ENCODE measurements at places on chromosomes 7 and 10. TPM values are rescaled to one million over a fixed set of nuclear protein-coding genes. Genes with fewer than 3 reads are reported as not detected.

GRCh38 chr7:117347962-117348672, 25.3 kb upstream of the WNT2 start:
- DNase-seq = no peak

GRCh38 chr7:130421684-130422083, 19.1 kb downstream of the CEP41 start:
- DNase-seq = peak; percentile 52

GRCh38 chr7:47521816-47522561, 59.9 kb downstream of the TNS3 start:
- no peak for DNase-seq

- DNase-seq = no peak
These were observed 153.0 kb downstream of the DIP2C start for GRCh38 chr10:536371-536925.

GRCh38 chr10:86083206-86083605, 283.4 kb downstream of the GRID1 start:
- no peak for DNase-seq

DNA sequence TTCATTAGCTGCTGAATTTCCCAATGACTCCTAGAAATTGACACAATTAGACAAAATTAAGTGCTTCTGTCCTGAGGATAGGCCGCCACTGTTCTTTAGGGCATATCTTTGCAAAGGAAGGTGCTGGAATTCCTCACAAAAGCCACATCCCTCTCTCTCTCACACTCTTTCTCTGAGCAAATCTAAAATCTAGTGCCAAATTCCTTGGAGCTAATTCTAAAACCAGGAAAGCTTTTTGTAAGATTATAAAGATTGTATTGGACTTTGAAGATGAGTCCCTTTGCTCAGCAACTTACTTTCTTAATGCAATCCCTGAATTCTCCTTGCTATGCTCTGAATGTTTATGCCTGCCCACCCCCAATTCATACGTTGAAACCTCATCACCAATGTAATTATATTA, 288.9 kb downstream of the KCNMA1 start:
- peak; percentile 66 for DNase-seq

GRCh38 chr7:133571076-133571475, 318.2 kb downstream of the EXOC4 start:
- DNase-seq = no peak

DNA sequence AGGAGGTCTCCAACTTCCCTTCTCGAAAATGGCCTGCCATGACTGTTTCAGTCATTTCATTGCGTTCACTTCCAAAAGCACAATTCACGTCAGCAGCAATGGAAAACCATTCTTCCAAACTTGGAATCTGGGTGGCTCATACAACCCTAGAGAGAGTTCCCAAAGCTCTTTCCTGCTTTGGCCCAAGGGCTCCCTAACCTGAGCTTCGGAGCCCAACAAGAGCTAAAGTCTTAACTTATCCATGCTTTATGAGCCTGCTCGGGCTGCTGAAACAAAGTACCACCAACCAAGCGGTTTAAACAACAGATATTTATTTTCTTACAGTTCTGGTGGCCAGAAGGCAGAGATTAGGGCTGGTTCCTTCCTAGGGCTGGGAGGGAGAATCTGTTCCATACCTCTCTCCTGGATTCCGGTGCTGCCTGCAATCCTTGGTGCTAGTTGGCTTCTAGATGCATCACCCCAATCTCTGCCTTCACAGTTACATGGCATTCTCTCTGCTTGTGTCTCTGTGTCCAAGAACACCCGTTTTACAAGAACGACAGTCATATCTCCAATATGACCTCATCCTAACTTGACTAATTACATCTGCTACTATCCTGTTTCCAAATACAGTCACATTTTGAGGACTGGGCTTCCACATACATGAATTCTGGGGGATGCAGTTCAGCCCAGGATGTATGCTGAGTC, 33.5 kb downstream of the CAMK2B start:
- no peak for DNase-seq

DNA sequence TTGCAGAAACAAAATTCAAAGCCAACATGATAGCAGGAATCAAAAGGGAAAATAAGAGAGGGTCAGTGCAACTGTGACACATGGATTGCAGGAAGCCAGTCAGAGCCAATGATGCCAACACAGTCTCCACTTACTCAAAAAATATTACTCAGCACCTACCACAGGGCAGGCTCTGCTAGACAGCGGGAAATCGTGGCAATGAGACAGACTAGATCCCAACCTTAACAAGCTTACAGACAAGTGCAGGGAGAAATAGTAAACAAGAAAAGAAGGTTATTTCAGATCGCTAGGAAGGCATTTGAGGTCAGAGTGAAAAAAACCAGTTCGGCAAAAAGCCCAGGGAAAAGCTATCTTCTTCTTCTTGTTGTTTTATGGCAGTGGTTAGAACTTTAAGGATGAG, 45.2 kb upstream of the NPFFR1 start:
- peak; percentile 42 for DNase-seq

- DNase-seq = no peak
These were observed 233.8 kb downstream of the KCNMA1 start for GRCh38 chr10:77403761-77404160.

DNA sequence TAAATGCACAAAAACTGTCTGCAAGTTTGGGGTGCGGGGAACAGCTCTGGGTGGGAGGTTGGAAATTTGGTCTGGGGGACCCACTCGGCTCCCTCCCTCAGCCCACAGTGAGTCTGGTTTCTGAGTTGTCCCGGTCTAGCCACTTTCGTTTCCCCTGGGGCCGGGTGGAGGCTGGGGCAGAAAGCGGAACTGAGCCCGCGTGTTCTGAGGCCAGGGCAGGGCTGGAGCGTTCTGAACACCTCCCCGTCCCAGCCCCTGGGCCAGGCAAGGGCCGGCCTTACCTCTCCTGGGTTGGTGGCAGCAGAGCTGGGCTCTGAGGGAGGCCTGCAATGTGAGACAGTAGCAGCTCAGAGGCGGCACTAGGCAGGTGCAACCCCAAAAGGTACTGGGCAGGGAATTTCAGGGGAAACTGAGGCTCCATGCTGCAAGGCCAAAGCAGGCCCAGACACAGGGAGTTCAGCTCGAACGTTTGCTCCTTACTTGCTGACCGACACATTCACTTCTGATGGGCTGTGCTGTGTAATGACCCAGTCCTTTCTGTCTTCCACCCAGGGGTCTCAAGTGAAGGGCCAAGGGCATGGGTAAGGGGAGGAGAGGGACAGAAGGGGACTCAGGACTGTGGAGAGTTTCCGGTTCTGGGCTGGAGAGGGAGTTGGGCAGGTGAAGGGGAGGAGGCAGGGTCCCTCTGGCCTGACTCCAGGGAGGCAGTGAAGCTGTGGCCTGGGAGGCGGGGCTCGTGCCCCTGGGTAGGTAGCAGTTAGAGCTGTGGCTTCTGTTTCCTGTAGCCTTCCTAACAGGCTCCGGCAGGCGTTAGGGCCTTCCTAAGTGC, 3.0 kb downstream of the IRF5 start:
- DNase-seq = no peak

- peak; percentile 44 for DNase-seq
These were observed 178.4 kb upstream of the TARP start for GRCh38 chr7:38451840-38452239.

- no peak for DNase-seq
These were observed 40.3 kb upstream of the PSMG3 start for GRCh38 chr7:1610013-1610677.

DNA sequence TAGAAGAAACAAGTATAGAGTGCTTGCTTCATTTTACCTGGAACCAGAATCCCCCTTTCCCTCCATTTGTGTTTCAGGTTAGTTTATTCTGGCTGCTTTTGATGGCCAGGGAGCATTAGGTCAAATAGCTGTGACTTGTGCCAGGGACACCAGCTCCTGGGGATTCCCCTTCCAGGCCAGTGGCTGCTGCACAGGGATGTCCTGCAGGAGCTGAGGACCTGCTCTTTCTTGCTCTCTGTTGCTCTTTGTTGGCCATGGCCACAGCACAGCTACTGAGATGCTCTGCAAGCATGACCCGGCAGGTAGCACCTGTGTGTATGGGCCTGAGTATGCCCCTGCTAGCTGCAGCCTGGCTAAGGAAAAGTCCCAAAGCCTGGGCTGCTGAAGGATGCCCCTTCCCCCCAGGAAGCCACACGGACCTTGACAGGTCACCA, 208.9 kb downstream of the EBF3 start:
- no peak for DNase-seq

DNA sequence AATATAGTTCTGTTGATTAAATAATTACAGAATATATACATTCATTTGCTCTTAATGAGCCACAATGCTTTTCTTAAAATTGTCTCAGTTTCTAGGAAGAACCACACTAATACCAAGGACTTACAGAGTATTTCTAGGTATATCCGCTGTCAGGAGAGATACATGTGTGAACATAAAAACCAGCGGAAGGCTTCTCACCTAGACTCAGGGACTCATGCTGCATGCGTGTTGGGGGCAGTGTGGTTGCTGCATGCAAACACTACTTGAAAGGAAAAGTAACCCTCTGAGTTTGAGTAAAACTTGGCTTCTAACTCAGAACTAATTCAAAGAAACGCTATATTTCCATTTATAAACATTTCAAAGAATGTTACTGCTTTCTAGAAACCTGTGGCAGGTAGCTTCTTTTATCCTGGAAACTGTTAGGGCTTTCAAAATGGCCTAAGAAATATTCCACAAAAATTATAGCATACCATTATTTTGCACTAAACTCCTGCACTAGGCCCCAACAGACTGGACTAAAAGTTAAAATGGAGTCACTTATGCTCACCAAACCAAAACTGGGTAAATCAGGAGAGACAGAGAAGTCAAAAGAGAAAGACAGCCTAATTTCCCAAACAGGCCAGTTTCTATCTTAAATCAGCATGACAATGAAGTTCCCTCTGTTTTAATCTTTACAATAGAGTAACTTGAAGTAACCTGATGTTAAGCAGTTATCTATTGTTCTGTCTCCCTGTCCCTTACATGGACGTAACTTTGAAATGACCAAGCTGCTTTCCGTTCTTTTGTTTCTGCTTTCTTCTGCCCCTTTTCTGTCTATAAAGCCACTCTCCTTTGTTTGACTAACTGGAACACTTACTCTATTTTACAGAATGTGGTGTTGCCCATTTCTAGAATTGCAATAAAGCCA, 95.2 kb upstream of the FAM133B start:
- no peak for DNase-seq

- DNase-seq = no peak
These were observed 1183.7 kb upstream of the CELF2 start for GRCh38 chr10:9833942-9834341.

DNA sequence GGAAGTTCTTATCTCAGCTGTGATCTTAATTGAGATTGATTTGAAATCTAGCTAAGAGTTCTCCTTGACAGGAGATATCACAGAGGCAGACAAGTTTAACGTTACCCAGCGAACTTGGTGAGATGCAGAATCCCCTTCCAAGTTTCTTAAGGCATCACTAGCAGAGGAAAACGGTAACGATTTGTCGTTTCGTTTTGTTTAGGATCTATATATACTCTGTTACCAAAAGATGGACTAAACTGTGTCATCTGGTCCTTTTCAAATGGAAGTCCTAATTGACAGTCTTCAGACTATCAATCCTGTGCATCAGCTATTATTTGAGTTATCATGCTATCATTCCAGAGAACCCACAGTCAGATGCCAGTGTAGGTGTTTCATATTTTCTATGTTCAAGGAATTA, 316.7 kb upstream of the SORCS1 start:
- DNase-seq = no peak

- DNase-seq = no peak
These were observed 4.4 kb upstream of the ST7 start for GRCh38 chr7:116948934-116949333.

DNA sequence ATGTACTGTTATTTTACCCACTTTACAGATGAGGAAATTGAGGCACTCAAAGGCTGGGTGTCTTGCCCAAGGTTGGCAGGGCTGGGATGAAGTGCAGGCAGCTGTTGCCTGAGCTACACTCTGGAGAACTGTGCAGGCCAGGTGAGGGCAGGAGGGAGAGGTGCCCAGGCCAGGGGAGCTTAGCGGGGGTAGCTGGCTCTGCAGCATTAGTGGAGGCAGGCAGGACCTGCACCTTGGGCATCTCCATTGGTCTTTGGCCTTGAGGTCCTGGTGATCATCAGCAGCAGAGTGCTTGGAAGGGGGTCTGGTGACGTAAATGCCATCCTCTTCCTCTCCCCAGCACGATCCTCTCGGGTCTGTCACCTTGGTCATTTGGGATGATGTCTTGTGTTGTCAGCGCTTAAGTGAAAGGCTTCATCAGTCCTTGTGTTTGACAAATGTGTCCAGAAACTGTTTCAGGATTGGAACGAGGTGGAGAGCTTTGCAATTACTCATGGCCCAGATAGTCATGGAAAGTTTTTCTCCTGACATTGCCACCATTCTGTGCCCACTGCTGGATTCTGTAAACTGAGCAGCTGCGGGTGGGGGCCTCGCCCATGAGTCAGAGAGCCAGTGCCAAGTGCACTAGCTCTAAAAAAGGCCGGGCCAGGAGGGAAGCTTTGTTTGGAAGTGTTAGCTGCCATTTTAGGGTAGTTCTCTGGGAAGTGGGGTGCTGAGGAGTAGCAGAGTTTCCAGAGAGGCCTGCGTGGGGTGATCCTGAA, 47.6 kb downstream of the TSPAN15 start:
- peak; percentile 76 for DNase-seq

DNA sequence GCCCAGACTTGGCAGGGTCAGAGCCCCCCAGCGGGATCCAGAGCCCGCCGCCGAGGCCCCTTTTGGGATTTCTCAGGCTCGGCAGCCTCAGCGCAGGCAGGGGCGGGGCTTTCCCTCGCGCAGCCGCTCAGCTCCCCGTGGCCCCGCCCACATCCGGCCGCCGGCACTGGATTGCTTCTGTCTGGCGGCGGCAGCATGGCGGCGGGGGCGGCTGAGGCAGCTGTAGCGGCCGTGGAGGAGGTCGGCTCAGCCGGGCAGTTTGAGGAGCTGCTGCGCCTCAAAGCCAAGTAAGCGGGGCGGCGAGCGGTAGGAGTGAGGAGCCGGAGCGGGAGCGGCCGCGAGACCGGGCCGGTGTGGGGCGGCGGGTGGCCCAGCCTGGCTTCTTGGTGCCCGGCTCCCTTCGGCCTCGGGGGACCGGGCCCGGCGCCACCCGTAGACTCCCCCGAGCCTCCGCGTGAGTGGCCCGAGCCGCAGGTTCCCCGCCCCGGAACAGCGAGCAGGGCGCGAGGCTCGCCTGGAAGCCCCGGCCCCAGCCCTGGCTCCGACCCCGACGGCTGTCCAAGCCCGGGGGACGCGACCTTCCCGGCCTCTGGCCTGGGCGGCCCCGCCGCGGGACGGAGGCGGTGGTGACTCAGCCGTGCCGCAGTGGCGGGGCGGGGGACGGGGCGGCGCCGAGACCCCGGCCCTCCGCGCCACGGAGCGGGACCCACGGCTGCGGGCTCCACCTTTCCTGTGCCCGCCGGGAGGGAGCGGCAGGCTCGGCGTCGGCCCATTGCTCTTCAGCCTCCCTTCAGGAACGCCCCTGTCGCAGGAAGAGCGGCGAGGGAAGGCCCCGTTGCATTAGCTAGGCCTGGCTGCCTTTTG, at the start of gene GLRX3:
TSS of gene GLRX3 (plus strand) at position 166 of the 864 bp plus-strand sequence. CDS start at position 196, 30 bp downstream.
- peak; percentile 78 for DNase-seq

GRCh38 chr7:50655020-50655419, 89.8 kb upstream of the DDC start:
- no peak for DNase-seq

- peak; percentile 77 for DNase-seq
These were observed 18.1 kb upstream of the CAMK2G start for GRCh38 chr10:73892310-73893030.

The FAM237B gene
- total RNA-seq = not detected

The SUPV3L1 gene
- 15.3 TPM for total RNA-seq

The SLC18A3 gene
- not detected for total RNA-seq

The FASTK gene
- 66.5 TPM for total RNA-seq

The IKZF1 gene
- not detected for total RNA-seq

The INA gene
- total RNA-seq = 7.9 TPM

The CTAGE15 gene
- total RNA-seq = not detected

The CPA2 gene
- not detected for total RNA-seq

Data from RPMI7951 (cell line).